ENCODE measurements at places on chromosomes 7 and 10. TPM values are rescaled to one million over a fixed set of nuclear protein-coding genes. Genes with fewer than 3 reads are reported as not detected.

DNA sequence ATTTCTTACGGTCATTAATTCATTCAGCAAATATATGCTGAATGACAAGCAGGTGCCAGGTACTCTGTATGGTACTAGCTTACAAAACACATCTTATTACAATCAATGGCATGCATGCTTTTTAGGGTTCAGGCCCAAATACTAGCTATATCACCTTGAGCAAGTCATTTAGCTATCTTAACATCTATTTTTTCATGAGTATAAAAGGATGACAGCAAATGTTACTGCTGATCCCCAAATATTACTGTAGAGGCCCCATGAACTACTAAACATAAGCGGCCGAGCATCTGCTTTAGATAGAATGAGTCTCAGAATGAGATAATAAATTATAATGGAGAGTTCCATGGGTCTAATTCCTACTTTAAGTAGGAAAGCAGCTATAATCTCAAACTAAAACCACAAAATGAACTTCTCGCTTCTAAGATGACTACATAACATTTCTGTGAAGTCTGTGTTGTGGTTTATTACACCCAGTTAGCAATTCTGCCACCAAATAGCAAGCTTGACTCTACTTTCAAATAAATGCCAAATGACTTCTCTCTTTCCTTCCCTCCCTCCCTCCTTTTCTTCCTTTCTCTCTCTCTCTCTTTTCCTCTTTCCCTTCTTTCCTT, 113.7 kb upstream of the LRRN3 start:
- H3K27me3 ChIP-seq: no peaks in the 10 kb centered on the region
- H3K4me1 ChIP-seq: peaks cover 4% of the 10 kb centered on the region
- H3K36me3 ChIP-seq: no peaks in the 10 kb centered on the region
- H3K27ac ChIP-seq: no peak overlapping the region

DNA sequence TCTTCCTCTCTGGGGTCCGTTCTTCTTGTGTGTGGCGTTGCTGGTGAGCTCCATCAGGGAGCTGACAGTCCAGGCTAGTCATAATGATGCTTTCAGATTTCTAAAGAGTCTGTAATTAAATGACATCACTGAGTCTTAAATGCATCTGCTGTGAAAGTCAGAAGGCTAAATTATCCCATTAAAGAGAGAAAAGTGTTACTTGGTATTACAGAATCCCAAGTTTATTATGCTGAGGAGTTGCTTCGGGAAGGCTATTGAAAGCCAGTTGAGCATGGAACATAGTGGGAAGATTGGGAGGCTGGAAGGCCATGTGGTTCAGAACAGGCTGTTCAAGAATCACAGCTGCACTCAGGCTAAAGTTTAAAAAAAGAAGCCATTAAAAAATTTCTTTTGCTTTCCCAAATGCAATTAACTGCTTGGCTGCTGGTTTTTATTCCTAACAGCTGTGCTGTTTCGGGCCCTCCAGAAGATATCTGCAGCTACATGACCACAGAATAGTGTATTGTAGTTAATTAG, 342.6 kb upstream of the LRGUK start:
- no peak overlapping the region for H3K4me3 ChIP-seq
- H3K27ac ChIP-seq: no peak overlapping the region
- DNase-seq: no peak
- no peaks in the 10 kb centered on the region for H3K27me3 ChIP-seq

DNA sequence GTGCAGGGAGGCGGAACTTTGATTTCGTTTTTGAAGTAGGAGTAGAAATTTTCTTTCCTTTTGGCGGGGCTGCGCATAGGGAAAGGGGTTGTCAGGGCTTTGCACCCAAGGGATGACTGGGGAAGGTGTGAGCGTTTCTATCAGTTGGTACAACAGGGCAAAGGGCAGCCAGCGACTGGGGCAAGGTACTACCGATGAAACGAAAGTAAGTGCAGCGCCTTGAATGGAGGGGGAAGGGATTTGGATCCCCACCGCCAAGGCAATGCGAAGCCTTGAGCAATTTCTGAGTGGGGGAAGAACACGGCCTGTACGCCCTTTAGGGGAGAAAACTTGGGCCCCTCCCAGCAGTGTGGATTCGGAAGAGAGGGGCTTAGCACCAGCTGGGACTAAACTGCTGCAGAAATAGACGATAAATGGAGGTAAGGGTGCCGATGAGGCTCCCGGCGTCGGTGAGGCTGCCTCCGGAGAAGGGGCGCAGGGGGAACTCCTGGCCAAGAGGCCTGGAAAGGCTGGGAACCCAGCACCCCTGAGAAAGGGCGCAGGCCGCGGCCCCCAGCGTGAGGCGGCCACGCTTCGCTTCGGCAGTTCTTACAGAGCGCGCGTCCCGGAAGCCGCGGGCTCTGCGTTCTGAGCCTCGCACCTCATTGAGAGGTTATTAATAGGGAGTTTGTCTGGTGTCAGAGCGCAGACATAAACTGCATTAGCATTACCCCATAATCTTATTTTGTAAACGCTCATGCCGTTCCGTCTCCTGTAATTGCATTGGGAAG, 10.0 kb upstream of the TLX1 start:
- no peak for DNase-seq
- H3K27me3 ChIP-seq: peaks cover 82% of the 10 kb centered on the region
- no peaks in the 10 kb centered on the region for H3K4me1 ChIP-seq

DNA sequence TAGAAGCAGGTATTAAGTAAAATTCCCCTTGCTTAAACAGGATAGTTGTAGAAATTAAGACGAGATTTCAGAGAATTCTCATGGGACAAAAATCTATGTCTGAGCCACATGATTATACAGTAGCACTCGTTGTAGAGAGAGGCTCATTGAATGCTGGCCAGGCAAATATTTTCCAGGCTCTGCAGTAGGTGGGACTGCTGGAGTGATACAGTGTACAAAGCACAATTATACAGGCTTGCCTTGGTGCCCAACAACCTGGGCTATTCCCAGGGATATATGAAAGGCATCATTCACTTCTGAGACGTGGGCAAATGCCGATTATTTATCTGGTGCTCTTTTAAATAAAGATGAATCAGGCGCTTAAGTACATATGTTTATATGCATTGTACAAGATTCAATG, 380.6 kb downstream of the PHTF2 start:
- H3K4me3 ChIP-seq: no peak overlapping the region
- no peak overlapping the region for H3K27ac ChIP-seq
- H3K36me3 ChIP-seq: no peaks in the 10 kb centered on the region
- no peak for DNase-seq
- H3K27me3 ChIP-seq: no peaks in the 10 kb centered on the region

DNA sequence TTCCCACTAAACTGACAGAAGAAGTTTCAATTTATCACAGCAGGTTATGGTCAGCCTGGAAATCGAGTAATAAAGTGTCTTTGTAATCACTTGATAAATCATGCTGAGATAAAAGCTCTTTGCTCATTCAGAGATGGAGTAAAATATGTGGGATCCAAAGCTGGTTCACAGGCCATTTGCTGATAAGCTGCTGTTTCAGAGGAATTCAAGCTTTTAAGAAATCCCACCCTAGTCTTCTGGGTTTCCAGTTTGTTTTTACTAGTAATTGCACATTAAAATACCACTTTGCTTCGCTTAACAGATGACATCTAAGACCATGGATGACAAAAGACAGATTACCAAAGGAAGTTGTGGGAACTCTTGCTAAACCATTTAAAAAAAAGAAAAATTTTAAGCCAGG, 37.4 kb upstream of the CDK6 start:
- peak overlapping the region; percentile 65 for H3K27ac ChIP-seq
- no peaks in the 10 kb centered on the region for H3K36me3 ChIP-seq
- no peak overlapping the region for H3K4me3 ChIP-seq
- H3K27me3 ChIP-seq: no peaks in the 10 kb centered on the region
- peak; percentile 36 for DNase-seq

DNA sequence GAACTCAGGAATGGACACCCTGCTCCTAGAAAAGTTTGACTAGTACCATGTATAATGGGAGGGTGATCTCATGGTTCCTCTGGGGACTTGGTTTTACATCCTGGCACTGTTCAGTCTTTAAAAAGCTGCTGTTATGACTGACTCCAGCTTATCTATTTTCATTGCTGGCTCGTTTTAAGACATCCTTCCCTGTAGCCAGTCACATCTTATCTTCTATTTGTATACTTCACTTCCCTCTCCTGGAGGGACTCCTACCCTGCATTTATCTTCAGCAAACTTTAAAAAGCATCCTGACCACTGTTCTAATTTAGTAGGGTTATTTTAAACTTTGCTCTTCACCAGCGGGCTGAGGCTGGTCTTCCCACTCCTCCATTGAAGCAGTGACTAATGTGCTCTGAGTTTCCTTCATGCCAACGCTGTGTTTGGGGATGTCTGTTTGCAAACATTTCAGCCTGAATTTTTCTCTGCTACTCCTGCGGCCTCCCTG, 72.9 kb upstream of the ARMC3 start:
- H3K27ac ChIP-seq: no peak overlapping the region
- H3K36me3 ChIP-seq: no peaks in the 10 kb centered on the region
- no peaks in the 10 kb centered on the region for H3K4me1 ChIP-seq

DNA sequence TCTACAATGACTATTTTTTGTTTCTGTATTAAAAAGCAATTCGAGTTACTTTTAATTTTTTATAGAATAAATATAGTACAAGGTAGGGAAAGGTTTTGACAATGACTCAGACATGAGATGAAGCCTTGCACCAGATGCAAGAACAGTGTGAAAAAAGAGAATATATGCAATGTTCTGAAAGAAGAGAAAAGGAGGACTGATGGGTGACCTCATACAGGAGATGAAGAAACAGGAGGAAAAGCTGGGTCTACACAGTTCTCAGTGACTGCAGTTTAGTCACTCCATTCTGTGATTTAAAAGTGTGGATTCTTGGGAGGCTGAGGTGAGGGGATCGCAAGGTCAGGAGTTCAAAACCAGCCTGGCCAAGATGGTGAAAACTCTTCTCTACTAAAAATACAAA, 38.3 kb upstream of the YAE1 start:
- DNase-seq: no peak
- H3K4me1 ChIP-seq: no peaks in the 10 kb centered on the region
- no peaks in the 10 kb centered on the region for H3K27me3 ChIP-seq
- H3K36me3 ChIP-seq: no peaks in the 10 kb centered on the region
- no peak overlapping the region for H3K27ac ChIP-seq

DNAH11 gene
- 0.69 TPM for total RNA-seq

AKR1C8 gene
- total RNA-seq: not detected

ARMC3 gene
- total RNA-seq: not detected

LRRTM3 gene
- not detected for total RNA-seq

ARHGEF35 gene
- total RNA-seq: 0.82 TPM

PRLHR gene
- total RNA-seq: not detected

Measured in endothelial cell of umbilical vein (primary cell).